ENCODE measurements at places on chromosomes 2 and 18. TPM values are rescaled to one million over a fixed set of nuclear protein-coding genes. Genes with fewer than 3 reads are reported as not detected.

GRCh38 chr2:179974761-179975160 lies 32.3 kb downstream of the CWC22 start:
- peak; percentile 46 for DNase-seq

DNA sequence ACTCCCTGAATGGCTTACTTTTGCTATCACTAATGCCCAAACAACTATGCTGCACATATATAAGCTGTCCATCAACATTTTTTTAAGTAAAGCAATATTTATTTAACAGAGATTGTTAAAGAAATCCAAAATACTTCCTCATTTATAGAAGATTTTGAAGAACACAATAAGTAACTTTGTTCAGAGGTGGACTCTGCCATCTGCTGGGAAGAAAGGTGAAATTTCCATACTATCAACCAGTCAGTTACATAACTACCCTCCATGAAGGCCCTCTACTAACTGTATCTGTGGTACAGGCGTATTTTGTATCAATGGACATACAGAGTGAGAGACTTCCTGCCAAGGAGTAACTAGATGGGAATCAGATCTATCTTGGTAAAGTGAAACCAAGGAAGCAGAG lies 106.0 kb downstream of the DTNB start:
- peak; percentile 45 for DNase-seq

DNA sequence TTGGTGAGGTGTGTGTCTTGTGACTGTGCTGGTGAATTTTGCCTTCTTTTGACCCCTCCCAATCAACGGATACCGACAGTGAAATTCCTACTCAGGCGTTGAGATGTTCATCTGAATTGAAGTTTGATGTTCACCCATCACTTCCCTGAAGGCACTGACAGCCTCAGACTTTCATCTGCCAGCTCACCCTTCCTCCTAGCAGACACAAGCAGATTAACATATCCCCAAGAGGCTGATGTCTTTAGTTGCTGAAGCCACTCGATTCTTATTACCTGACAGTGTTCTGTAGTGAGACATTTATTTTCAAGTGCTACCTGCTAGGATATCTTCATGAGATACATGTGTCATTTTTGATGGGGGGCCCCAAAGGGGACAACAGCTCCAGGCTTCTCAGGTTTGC lies 1330.1 kb upstream of the PIK3C3 start:
- no peak for DNase-seq

DNA sequence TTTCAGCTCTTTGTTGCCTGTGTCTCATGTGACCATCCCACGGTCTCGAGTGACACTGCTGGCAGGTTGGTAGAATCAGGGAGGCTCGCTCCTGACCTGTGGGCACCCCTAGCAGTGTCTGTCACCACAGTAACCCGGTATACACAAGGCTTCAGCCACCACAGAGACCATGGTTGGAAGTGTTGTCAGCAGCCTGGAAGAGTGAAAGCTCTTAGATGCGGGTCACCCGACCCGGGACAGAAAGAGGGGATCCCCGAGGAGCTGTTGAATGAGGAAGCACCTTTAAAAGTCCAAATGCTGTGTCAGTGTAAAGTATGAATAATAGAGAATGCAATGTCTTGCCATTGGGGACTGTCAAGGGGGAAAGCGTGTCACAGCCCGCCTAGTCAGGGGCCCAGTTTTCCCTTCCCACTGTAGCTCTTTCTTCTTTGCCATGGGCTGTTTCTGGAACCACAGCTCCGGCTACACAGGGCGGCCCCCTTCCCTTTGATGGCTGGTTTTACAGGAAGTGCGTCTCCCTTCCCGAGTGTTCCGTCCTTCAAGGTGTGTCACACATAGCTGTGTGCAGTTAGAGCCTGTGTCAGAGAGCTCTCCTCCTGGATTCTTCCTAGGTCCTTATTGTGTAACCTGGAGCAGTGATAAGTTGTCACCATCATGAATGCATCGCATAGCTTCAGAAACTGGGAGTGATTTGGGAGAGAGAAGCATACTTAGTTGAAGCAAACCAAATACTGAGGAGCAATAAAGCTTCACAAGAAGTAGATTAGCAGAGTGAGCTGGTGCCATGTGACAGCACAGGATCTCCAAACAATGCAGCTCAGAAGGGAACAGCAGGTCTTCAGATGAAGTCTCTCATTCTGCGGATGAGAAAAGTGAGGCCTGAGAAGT lies 81.4 kb downstream of the MTCL1 start:
- DNase-seq, result peak; percentile 82

GRCh38 chr2:910698-911097 lies 40.0 kb upstream of the SNTG2 start:
- no peak for DNase-seq

GRCh38 chr18:66587430-66587829 lies 16.5 kb downstream of the CDH19 start:
- DNase-seq, result peak; percentile 27

GRCh38 chr2:226011716-226012450 lies 612.4 kb downstream of the NYAP2 start:
- no peak for DNase-seq

ZAP70 gene
- not detected for total RNA-seq

ALPG gene
- total RNA-seq, result not detected

DNA sequence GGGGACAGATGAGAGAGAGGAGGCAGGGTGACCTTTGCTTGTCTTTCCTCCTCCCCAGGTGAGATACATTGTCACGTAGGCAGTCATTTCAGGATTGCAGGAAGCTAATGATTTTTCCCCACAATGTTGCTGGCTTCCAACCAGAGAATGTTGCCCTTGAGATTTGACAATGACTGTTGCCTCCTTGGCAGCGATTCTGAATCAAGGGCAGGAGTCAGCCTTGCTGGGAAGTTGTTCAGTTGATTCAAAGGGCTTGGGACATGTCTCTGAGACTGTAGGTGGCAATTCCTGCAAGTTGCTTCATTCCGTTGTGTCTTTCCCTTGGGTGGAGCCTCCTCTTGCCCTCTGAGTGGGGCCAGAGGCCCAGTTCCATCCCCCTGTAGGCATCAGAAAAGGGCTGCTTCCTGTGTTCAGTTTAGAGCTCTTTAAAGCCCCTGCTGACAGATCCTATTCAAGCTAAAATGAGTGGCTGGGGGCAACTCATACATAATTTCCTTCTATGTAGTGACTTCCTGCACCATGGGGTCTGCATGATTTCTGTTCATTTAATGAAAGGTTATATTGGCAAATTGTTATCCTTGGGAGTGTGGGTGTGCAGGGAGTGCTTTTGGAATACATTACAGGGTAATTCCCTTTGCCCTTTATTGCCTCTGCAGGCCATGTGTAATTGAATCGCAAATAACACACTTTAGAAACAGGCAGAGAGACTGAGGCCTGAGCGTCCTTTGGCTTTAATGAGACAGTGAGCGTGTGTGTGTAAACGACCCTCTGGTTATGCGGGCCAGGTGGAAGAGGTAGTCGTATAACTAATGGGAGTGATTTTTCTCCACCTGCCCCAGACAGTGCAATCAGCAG lies 52.4 kb downstream of the GPR39 start:
- DNase-seq, result no peak

DNA sequence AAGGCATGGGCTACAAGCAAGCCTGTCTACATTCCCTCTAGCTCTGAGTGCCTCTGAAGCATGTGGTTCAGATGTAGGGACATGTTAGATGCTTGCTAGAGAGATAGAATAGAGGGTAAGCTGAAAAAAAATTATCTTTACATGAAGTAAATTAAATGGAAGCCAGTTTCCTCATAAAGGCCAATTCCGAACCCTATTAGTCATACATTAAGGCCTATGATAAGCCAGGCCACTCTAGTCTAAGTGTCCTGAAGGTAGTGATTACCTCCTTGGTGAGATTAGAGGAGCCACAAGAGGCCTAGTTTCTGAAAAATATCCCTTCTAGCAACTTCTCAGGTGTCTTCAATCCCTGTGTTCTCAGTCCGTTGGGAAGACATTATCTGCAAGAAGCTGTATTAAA lies 72.4 kb upstream of the NPAS2 start:
- peak; percentile 63 for DNase-seq

RFTN2 gene
- total RNA-seq, result under 0.01 TPM

EGR4 gene
- not detected for total RNA-seq

MYO7B gene
- not detected for total RNA-seq

GRCh38 chr18:63892566-63892965 lies 5.1 kb downstream of the SERPINB2 start:
- no peak for DNase-seq

DNA sequence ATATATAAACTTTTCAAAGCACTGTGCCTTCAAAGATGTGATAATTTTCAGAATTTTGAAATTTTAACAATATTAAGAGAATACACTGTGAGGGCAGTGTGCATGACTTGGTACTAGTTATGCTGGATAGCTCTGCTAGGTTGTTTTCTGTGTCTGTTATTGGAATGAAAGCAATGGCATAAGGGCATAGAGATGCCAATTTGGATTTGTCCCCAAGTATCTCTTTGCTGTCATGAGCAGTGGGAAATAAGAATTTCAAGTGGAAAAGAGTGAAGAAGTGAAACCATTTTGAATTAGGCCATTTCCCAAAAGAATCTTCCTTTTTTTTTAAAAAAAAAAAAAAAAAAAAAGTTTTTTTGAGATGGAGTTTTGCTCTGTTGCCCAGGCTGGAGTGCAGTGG lies 76.8 kb downstream of the SLC39A10 start:
- DNase-seq, result no peak

GRCh38 chr2:86562485-86562921 lies 740 bp downstream of the CHMP3 start:
- no peak for DNase-seq

TBC1D8 gene
- total RNA-seq, result 25.3 TPM

GRCh38 chr2:222025881-222026271 lies 272.9 kb downstream of the PAX3 start:
- no peak for DNase-seq

CXCR1 gene
- total RNA-seq, result not detected

FLACC1 gene
- total RNA-seq, result 0.26 TPM

KIF5C gene
- not detected for total RNA-seq

DNA sequence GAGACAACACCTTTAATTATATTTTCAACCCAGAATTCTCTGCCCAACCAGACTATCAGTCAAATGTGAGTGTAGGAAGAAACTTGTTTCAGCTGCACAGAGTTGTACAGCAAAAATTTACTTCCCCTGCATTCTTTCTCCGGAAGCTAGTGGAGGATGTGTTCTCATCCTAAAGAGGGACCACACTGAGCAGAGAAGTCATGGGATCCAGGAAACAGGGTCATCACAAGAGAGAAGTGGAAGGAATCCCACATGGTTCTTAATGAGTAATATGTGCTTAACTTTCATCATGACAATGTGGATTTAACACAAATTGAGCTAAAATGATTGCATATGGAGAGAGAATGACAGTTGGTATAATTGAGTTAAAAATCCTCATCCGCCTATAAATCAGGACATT lies 78.2 kb downstream of the INPP4A start:
- DNase-seq, result no peak

DNA sequence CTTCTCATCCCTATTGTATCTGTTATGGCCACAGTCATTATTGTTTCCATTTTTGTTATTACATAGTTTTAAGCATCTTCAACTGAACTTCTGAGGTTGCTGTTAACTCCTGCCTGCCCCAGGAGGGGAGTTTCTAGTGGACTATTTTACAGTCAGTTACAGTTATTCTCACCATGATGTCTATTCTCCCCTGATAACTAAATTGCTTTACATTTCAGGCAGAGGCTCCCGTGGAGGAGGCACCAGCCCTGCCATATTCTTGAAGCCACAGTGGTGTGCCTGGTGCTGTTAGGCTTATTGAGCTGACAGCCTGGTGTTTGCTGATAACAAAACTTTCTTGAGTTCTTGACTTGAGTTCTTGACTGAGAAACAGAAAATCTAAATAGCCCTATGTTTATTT lies 256.4 kb downstream of the TFCP2L1 start:
- no peak for DNase-seq

DNA sequence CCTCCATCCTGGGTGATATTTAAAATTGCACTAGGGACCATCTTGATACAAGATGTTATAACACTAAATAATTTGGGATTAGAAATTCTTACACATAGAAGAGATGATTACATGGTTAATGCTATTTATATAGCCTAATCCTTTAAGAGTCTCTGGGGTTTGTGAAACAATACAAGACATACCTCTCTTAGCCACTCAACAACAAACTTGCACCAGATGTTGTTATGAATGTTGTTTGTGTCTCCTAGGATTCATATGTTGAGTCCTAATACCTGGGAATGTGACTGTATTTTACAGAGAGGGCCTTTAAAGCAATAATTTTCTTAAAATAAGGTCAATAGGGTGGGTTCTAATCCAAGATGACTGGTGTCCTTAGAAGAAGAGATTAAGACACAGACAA lies 678.3 kb downstream of the NYAP2 start:
- DNase-seq, result no peak

DNA sequence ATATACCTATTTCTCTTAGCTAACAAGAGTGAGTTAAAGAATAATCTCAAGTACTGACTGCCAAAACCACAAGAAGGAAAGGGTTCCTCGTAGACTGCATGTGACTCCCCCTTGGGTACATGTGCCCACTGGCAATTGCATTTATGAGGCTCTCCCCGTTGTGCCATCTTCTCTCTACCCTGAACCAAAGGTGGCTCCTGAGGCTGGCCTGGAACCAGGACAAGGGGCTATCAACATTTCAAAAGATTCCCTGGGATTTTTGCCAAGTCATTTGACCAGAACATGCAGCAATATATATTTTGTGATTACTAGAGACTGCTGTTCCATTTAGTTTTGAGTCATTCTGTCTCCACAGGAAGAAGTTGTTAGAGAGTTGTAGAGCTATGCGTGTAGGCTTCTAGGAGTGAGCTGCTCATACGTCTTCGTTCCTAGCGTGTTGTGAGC lies 45.8 kb downstream of the LAMA3 start:
- peak; percentile 54 for DNase-seq

DNA sequence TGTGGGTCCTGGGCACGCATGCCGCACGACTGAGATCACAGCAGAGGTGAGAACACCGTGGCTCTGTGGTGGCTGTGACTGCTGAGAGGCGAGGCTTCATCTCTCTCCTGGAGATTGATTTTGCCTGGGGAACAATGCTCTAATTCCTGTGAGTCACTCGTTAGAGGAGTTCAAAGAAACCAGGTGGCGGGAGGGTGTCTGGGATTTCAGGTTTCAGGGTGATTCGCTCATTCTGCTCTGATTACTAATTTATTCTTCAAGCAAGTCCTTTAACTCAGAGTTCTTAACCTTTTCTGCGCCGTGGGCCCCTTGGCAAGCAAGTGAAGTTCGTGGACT lies 56.3 kb downstream of the GLI2 start:
- DNase-seq, result peak; percentile 84

Data from bronchial epithelial cell (primary cell).